ENCODE measurements at places on chromosomes 5 and 9. TPM values are rescaled to one million over a fixed set of nuclear protein-coding genes. Genes with fewer than 3 reads are reported as not detected.

DNA sequence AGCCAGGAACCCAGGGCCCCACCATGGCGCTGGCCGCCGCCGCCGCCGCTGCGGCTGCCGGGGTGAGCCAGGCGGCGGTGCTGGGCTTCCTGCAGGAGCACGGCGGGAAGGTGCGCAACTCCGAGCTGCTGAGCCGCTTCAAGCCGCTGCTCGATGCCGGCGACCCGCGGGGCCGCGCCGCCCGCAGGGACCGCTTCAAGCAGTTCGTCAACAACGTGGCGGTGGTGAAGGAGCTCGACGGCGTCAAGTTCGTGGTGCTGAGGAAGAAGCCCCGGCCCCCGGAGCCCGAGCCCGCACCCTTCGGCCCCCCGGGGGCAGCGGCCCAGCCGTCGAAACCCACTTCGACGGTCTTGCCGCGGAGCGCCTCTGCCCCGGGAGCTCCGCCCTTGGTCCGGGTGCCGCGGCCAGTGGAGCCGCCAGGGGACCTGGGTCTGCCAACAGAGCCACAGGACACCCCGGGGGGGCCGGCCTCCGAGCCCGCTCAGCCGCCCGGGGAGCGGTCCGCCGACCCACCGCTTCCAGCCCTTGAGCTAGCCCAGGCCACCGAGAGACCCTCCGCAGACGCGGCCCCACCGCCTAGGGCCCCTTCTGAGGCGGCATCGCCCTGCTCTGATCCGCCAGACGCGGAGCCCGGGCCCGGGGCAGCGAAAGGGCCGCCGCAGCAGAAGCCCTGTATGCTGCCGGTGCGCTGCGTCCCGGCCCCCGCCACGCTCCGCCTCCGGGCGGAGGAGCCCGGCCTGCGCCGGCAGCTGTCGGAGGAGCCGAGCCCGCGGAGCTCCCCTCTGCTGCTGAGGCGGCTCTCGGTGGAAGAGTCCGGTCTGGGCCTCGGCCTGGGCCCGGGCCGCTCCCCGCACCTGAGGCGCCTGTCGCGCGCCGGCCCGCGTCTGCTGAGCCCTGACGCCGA lies 749 bp downstream of the SOWAHA start:
- DNase-seq, result peak; percentile 60

DNA sequence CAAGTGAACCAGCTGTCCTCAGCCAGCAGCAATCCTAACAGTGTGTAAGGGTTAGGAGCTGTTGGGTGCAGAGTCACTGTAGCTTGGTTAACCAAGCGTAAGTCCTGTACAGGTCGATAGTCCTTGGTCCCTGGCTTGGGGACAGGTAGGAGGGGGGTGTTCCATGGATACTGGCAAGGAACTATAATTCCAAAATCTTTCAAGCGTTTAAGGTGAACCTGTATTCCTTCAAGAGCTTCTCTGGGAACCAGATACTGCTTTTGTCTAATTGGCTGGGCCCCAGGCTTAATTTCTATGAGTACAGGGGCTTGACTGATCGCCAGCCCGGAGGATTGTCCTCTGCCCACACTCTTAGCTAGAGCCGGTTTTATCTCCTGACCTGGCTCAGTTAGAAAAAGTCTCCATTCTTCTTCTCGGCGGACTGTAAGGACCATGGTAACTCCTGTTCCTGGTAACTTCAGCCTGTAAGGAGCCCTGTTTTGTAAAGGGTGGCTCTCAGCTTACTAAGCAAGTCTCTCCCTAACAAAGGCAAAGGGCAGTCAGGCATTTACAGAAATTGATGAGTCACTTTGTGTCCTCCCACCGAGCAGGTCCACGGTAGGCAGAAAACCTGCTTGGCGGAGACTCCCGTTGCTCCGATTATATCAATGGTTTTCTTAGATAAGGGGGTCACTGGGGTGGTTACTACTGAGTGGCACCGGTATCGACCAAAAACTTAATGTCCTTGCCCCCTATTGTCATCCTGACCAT lies 6.0 kb upstream of the ZNF354C start:
- no peak for DNase-seq

Gene C9
- not detected for total RNA-seq

- DNase-seq, result no peak
Observed at GRCh38 chr5:81533629-81534405, 139.9 kb upstream of the ACOT12 start.

DNA sequence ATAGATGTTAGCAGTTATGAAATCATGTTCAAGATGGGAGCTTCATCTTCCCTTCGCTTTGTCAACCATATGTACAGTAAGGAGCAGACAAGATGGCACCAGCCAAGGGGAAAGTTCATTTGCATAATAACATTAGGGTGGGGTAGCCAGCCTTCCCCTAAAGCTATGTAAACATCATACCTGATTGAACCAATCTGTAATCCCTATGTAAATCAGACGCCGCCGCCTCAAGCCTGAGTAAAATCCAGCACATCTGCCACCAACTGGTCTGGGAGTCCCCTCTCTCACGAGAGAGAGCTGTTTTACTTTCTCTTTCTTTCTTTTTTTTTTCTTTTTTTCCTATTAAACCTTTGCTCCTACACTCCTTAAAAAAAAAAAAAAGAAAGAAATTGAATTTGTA lies 30.8 kb upstream of the REEP2 start:
- no peak for DNase-seq

GRCh38 chr5:32600054-32600622 lies 14.8 kb downstream of the SUB1 start:
- no peak for DNase-seq

Gene PKD2L2
- not detected for total RNA-seq

GRCh38 chr9:128555180-128555721 lies 2.9 kb downstream of the SPTAN1 start:
- no peak for DNase-seq

- no peak for DNase-seq
Observed at GRCh38 chr5:34576891-34577666, 79.0 kb upstream of the RAI14 start.

Gene OGN
- 41.8 TPM for total RNA-seq

GRCh38 chr9:27491154-27491553 lies 32.9 kb upstream of the IFNK start:
- DNase-seq, result no peak

DNA sequence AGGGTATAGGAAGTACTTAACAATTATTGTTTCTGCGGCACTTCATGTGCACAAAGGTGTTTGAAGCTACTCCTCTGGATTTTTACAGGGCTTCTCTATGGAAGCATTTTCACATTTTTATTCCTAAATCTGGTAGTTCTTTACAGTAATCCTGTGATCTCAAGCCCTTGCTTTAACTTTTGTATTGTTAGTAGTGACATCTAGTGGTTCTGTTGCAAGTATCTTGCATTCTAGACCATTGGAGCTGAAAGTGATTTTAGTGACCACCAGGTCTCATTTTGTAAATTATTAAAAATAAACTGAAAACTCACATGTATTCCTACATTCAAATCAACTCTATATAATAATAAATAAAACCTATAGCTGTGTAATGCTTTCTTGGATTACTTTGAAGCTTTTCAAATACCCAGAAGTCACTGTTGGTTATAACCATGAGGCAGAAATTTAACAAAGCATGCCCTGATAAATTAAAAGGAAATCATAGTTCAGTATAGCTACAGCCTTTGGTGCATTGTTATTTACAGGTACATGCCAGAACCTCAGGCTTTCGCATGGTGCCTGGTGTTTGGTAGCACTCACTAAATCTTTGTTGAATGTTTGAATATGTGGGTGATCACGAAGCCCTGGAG lies 18.9 kb downstream of the RPS23 start:
- DNase-seq, result no peak

DNA sequence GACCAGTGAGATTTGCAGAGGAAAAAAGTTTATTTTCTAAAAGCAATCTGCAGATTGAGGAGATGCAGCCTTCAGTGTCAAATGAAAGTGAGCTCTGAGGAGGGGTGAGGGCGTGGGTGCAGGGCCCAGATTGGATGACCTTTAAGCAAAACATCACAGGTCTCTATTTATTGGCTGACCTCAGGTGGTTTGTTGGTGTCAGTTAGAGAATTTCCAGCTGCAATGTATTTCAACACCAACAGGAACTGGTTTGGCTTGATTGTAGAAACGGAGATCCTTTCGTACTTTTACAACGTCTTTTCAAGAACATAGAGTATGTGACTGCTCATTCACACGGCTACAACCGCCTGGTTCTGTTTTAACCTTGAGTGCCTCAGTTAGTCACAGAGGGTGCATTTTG lies 1069.1 kb downstream of the EFNA5 start:
- DNase-seq, result no peak
